AG04450 (cell line): ENCODE measurements at places on chromosomes 3 and 15.

DNA sequence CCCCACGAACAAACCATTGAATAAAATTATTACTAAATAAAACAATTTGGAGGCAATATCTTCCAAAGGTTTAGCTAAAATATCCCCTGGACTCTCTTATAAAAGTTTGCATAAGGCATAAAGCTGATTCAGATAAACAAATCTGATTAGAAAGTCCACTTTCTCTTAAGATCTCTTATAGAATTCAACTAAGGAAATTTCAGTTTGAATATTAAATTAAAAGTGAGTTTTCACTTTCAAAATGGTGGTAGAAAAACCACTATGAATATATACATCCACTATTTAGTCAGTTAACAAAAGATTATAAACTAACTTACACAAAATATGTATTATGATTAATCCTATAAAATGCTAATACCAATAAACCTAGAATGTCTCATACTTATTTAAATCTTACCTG, 424.9 kb downstream of the MECOM start:
- no peak for DNase-seq

DNA sequence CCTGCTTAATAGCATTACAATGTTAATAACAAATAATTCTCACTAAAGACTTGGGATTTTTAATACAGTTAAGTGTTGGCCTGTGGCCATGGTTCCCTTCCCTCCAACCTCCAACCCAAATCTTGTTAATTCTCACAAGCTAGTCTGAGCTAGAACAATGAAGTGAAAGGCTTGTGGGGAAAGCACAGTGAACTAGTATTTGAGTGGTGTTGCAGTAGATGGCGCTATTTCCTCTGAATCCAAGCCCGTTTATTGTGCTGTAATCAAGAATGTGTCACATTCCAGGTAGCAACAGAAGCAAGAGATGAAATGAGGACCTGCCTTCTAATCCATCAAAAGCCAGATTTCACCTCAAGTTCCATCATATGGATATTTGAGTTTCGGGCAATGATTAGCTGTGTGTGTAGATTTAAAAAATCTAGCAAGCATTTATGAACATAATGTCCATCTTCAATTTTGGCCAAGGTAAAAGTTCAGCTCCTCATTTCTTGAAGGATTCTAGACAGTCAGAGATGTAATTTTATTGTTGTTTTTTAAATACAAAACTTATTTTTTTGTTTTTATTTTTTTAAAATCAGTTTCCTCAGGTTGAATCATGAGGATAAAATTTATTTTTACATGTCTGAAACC, 160.7 kb downstream of the SQOR start:
- DNase-seq: no peak

GRCh38 chr15:40103864-40104271, 4.8 kb downstream of the BMF start:
- no peak for DNase-seq

DNA sequence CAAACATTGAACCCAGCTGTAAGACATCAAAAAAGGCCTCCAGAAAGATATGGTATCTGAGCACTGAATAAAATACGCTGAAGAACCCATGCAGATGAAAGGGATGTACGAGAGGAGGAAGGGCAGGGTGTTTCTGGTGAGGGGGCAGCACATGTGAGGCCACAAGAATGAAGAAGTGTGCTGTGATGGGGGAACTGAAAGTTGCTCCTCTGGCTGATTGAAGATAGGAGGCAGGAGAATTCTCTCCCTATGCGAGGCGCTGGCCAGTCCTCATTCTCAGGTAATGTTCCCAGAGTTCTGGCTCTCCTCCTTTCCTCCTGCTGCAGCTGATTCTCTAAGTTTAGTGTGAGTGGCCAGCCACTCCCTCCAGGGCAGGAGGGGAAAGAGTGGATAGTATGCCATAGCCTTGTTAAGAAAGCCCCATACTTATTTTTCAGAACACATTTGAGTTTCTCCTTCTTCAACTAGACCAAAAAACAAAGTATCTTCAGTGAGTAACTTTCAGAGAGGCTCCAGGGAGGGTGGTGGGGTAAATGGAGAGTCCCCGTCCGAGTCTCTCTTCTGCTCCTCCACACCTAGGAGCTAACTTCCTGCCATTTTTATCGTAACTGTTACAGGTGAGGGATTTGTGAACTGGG, 26.9 kb upstream of the MYO1E start:
- DNase-seq: no peak

DNA sequence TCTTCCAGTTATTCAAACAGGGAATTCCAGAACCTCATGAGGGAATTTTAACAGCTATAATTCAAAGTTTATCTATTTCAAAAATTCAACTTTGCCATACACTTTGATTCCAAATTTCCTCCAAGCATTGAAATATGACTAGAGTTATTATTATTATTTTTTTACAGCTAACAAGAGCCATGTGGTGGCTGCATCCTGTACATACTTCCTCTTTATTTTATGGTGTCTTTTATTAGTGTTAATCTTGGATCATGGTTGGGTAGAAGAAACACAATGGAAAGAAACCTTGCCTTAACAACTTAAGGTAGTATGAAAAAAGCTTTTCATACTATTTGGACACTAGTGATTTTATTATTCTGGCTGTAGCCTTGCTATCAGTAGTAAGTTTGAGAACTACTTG, 52.7 kb downstream of the TFG start:
- DNase-seq: no peak

GRCh38 chr3:13163848-13164382, 90.7 kb upstream of the IQSEC1 start:
- no peak for DNase-seq

DNA sequence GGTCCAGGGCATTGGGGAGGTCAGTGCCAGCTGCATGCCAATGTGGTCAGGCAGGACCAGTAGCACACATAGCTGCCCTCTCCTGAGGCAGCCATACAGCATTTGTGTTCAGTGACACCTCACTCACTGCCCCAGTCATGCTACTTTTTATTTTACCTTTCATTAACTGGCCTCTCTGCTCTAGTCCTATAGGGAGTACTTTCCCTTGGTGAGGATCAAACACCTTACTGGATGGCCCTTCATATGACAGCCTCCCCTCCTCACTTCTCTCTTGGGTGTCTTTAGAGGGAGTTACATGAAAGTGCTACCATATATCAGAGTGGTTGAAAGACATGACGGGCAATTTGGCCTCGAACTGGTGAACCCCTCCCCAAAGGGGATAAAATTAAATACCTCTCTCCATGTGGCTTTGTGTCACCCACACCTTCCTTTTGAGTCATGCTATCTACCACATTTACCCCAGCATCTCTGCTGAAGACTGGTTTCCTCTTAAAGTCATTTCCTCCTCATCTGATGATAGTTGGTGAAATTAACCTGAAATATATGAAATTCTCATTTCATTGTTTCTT, 17.6 kb downstream of the RLBP1 start:
- DNase-seq: no peak

GRCh38 chr3:135081451-135081850, 286.4 kb downstream of the EPHB1 start:
- DNase-seq: no peak

- no peak for DNase-seq
Observed at GRCh38 chr15:83993591-83993990, 242.0 kb upstream of the GOLGA6L4 start.
